ENCODE measurements at places on chromosomes 3 and 15. TPM values are rescaled to one million over a fixed set of nuclear protein-coding genes. Genes with fewer than 3 reads are reported as not detected.

The PLCB2 gene
- 1.3 TPM for total RNA-seq

The CPA3 gene
- total RNA-seq = not detected

The HAPLN3 gene
- 40.0 TPM for total RNA-seq

The PRSS50 gene
- total RNA-seq = not detected

The TGM5 gene
- total RNA-seq = not detected

The CCDC174 gene
- total RNA-seq = 10.9 TPM

The P2RY12 gene
- total RNA-seq = not detected

The BFSP2 gene
- total RNA-seq = not detected

The WDR5B gene
- total RNA-seq = 3.2 TPM

The FBLN2 gene
- total RNA-seq = 1.5 TPM

The C3orf22 gene
- not detected for total RNA-seq

The C3orf85 gene
- not detected for total RNA-seq

The FSIP1 gene
- 0.51 TPM for total RNA-seq

The ETFA gene
- 289 TPM for total RNA-seq

The XCR1 gene
- total RNA-seq = not detected

The MEGF11 gene
- 0.40 TPM for total RNA-seq
